Urinary bladder (tissue), 4 donors: ENCODE measurements at places on chromosomes 5 and 9. TPM values are rescaled to one million over a fixed set of nuclear protein-coding genes. Genes with fewer than 3 reads are reported as not detected.

Gene PKD2L2
- total RNA-seq = 0.21 TPM

Gene TAF11L10
- total RNA-seq = not detected

Gene CFAP77
- not detected for total RNA-seq

Gene CBY3
- not detected for total RNA-seq

DNA sequence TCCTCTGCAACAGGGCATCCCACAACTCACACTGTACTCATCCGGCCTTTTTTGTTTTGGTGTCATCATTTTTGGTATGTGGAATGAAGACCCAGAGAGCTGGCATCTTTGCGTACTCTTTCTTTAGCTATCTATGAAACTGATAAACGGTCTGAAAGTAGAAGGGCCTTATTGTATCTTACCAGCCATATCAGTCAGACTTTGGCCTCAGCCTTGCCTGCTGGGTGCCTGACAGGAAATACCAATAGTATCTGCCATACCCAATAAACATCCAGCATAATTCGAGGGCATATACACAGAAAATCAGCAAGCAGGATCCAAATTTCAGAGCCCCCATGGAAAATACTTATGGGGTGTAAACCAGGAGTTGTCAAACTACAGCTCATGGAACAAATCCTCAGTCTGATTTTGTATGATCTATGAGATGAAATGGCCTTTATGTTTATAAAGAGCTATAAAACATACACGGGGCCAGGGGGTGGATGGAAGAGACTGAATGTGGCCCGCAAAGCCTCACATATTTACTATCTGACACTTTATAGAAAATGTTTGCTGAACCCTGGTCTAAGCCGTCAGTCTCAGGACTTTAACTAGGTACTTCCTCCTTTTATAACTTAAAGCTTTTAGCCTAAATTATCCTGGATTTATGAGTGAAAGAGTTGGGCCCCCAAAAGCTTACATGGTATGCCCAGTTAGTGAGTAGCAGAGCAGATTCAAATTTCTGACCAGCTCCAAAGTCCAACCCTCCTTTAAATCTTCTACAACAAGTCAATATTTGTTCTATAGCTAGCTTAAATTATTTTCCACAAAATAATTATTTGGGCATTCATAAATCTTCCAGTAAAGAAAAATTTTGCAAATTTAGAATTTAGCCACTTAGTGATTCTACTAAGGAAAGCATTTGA, 308.0 kb upstream of the PUM3 start:
- DNase-seq = no peak

DNA sequence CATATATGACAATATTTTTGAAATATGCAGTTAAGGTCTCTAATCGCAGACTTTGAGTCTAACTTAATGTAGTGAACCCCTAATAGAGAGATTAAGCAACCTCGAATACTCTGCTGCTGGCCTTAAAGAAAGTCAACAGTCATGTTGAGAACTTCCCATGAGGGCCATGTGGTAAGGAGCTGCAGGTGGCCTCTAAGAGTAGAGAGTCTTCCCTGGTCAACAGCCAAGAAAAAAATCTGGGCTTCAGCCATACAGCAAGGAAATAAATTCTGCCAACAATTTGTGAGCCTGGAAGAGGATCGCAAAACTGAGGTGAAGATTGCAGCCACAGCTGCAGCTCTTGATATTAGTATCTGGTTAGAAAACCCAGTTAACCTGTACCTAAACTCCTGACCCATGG, 935.2 kb upstream of the TYRP1 start:
- no peak for DNase-seq

DNA sequence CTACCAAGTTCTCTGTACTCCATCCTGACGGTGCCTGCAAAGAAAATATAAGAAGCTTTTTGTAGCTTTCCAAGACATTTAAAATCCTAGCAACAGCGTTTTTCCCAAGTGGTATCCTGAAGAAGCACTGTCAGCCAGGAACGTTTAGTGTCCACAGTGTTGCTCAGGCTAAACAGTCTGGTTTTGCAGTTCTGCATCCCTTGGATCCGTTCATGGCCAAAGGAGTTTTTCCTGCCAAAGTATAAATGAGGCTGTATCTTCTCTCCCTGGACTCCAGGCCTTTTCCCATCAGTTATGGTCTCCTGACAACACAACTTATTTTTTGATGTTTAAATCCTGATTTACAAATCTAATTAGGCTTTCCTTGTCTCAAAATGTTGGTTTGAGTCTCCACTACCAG, 925.8 kb downstream of the TLE1 start:
- no peak for DNase-seq
